ENCODE measurements at places on chromosomes 6 and 20.

DNA sequence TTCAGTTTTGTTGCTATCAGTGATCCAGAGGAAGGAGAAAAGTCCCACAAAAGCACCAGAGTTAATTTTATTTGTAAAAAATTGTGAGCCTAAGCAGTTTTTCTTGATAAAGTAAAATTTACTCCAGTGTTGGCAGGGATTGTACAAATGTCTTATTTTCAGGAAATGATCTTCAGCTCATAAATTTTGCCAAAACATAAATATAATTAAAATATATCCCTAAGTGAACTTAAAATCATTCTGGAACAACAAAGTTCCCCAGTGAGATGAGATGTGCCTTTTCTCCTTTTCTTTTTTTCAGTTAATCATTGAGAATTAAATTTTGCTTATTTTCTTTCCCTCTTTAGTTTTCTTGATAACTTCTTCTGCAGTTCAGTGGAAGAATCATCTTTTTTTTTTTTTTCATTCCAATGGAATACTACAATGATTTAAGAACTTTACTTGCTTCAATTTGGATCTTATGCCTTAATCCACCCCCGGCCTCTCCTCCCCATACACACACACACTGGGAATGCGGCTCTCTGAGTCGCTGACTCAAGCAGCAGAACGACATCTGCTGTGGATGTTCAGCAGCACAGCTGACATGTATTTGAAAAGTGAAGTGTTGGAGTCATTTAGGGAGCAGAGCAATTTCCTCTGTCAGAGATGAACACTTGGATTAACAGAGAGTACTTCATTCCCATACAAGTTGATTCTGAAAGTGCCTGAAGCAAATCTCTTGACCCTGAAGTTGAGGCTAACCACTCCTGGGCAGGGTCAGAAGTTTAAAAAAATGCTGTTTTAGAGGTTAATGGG is 27.7 kb upstream of the LAMA4 start:
- no peaks in the 10 kb centered on the region for H3K36me3 ChIP-seq
- peaks cover 77% of the 10 kb centered on the region for H3K27me3 ChIP-seq
- no peak overlapping the region for H3K4me3 ChIP-seq
- no peak overlapping the region for H3K27ac ChIP-seq
- H3K4me1 ChIP-seq: peaks cover 18% of the 10 kb centered on the region
- DNase-seq: no peak

DNA sequence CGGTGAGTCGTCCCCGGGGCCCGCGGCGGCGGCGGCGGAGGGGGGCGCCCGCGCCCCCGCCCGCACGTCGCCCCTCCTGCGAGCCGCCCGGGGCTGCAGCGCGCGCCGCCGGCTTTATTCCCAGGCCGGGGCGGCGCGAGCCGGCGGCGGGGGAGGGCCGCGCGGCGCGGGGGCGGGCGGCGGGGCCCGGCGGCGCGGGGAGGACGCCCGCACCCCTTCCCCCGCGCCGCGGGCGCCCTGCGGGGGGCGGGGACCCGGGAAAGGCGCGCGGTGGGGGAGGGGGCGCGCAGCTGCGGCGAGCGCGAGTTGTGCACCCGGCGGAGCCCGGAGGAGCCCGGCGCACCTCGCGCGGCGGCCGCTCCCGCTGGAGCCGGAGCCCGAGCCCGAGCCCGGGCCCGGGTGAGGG is 646 bp downstream of the HMGA1 start:
- no peak overlapping the region for H3K4me3 ChIP-seq
- H3K36me3 ChIP-seq: peaks cover 38% of the 10 kb centered on the region
- no peak overlapping the region for H3K27ac ChIP-seq
- no peak for DNase-seq
- H3K27me3 ChIP-seq: no peaks in the 10 kb centered on the region
- peaks cover 43% of the 10 kb centered on the region for H3K4me1 ChIP-seq

DNA sequence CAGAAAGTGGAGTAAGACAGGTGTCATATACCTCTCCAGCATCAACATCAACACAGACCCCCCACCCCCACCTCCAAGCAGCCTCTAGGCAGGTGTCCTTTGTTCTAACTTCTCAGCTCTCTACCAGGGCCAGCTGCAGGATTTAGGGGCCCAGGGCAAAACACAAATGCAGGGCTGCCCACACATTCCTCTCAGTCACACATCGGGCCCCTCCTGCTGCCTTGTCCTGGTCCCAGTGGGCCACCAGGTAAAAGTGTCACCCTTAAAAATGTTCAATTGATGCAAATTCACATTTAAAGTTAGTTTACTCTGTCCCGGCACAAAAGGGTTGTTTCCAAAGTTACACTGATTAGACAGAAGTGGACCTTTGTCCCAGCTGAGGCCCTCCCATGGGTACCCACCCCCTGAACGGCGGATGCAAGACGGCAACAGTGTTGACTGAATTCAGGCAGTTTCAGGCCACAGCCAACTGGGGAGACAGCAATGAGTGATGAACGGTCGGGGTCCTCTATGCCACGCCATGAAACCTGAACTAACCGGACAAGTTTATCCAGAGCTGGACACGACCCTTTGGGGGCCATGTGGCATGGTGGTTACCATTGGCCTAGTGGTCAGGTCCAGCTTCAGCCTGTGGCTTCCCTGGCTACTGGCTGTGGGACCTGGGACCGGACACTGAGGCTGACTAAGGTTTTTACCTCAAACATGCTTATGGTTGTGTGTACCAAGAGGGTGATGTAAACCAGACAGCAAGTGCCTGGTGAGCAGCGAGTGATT is 52.2 kb upstream of the UNC93A start:
- no peaks in the 10 kb centered on the region for H3K27me3 ChIP-seq
- no peaks in the 10 kb centered on the region for H3K4me1 ChIP-seq
- no peak overlapping the region for H3K4me3 ChIP-seq
- H3K36me3 ChIP-seq: no peaks in the 10 kb centered on the region

- peaks cover 61% of the 10 kb centered on the region for H3K27me3 ChIP-seq
- no peak overlapping the region for H3K27ac ChIP-seq
- H3K4me1 ChIP-seq: peaks cover 34% of the 10 kb centered on the region
- H3K4me3 ChIP-seq: no peak overlapping the region
- H3K36me3 ChIP-seq: peaks cover 5% of the 10 kb centered on the region
These were observed 103.7 kb downstream of the TOX2 start for GRCh38 chr20:44018259-44018941.

- DNase-seq: no peak
- H3K4me1 ChIP-seq: peaks cover 2% of the 10 kb centered on the region
- H3K36me3 ChIP-seq: peaks cover 76% of the 10 kb centered on the region
- H3K27me3 ChIP-seq: no peaks in the 10 kb centered on the region
- H3K27ac ChIP-seq: no peak overlapping the region
These were observed 16.6 kb upstream of the LYRM2 start for GRCh38 chr6:89655122-89655521.

- H3K36me3 ChIP-seq: no peaks in the 10 kb centered on the region
- H3K27ac ChIP-seq: peak overlapping the region; percentile 85
- H3K4me3 ChIP-seq: peak overlapping the region; percentile 69
- no peaks in the 10 kb centered on the region for H3K27me3 ChIP-seq
- peaks cover 17% of the 10 kb centered on the region for H3K4me1 ChIP-seq
These were observed 29.1 kb downstream of the TXLNB start for GRCh38 chr6:139262519-139263300.

GRCh38 chr6:131995917-131996316 is 44.7 kb upstream of the CCN2 start:
- H3K4me3 ChIP-seq: no peak overlapping the region
- no peak for DNase-seq
- no peaks in the 10 kb centered on the region for H3K27me3 ChIP-seq
- H3K36me3 ChIP-seq: no peaks in the 10 kb centered on the region
- H3K4me1 ChIP-seq: no peaks in the 10 kb centered on the region
- H3K27ac ChIP-seq: no peak overlapping the region

DNA sequence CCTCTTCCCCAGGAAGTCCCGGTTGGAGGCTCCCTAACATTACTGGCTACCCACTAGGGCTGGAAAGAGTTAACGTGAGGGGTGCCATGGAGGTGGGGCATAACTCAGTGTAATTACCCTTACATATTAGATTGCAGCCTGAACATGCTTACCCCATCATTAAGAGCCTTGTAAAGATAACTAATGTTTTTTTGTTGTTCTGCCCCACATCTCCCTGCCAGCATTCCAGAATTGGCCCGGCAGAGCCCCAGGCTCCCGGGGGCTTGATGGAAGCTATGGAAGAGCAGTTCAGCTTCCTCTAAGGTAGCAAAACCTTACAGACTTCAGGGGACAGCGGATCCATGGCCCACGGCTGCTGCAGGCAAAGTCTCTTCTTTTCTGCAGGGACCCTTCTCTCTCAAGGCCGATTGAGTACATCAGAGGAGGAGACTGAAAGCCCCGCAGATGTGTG is 166.1 kb upstream of the FOXQ1 start:
- no peak overlapping the region for H3K4me3 ChIP-seq
- peaks cover 11% of the 10 kb centered on the region for H3K27me3 ChIP-seq
- H3K4me1 ChIP-seq: no peaks in the 10 kb centered on the region

- peaks cover 25% of the 10 kb centered on the region for H3K36me3 ChIP-seq
- no peaks in the 10 kb centered on the region for H3K27me3 ChIP-seq
- no peak for DNase-seq
- H3K27ac ChIP-seq: peak overlapping the region; percentile 98
- peaks cover 47% of the 10 kb centered on the region for H3K4me1 ChIP-seq
These were observed 611 bp upstream of the TMEM217 start for GRCh38 chr6:37258405-37259105.

GRCh38 chr6:89975991-89976693 is 81.9 kb downstream of the GJA10 start:
- peaks cover 40% of the 10 kb centered on the region for H3K36me3 ChIP-seq
- no peaks in the 10 kb centered on the region for H3K27me3 ChIP-seq
- DNase-seq: no peak
- no peak overlapping the region for H3K27ac ChIP-seq
- no peak overlapping the region for H3K4me3 ChIP-seq
- peaks cover 11% of the 10 kb centered on the region for H3K4me1 ChIP-seq

GRCh38 chr6:13689511-13690256 is 22.0 kb downstream of the RANBP9 start:
- H3K4me1 ChIP-seq: peaks cover 43% of the 10 kb centered on the region
- no peak overlapping the region for H3K4me3 ChIP-seq
- H3K27ac ChIP-seq: peak overlapping the region; percentile 47
- no peaks in the 10 kb centered on the region for H3K27me3 ChIP-seq
- H3K36me3 ChIP-seq: peaks cover 50% of the 10 kb centered on the region
- DNase-seq: no peak

DNA sequence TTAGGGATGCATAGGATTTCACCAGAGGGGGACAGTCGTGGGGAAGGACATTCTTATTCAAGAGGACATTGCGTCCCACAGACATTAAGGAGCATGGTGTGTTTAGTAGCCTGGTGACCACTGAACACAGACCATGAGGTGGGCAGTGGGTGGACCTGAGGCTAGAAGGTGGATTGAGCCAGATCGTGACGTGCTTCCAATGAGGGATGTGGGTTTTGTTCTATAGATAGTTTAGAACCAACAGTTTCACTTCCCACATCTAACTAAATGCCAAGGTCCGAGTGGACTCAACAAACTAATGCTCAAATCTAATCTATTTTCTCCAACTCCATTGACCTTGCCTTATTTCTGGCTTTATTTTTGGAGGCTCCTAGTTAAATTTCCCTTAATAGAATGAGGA is 58.5 kb downstream of the OGFRL1 start:
- H3K27me3 ChIP-seq: peaks cover 9% of the 10 kb centered on the region
- no peak overlapping the region for H3K27ac ChIP-seq
- DNase-seq: no peak
- no peaks in the 10 kb centered on the region for H3K4me1 ChIP-seq

- H3K36me3 ChIP-seq: peaks cover 18% of the 10 kb centered on the region
- H3K4me3 ChIP-seq: no peak overlapping the region
- no peak overlapping the region for H3K27ac ChIP-seq
- H3K27me3 ChIP-seq: no peaks in the 10 kb centered on the region
- H3K4me1 ChIP-seq: peaks cover 20% of the 10 kb centered on the region
These were observed 98.4 kb downstream of the CDKAL1 start for GRCh38 chr6:20632696-20633095.

DNA sequence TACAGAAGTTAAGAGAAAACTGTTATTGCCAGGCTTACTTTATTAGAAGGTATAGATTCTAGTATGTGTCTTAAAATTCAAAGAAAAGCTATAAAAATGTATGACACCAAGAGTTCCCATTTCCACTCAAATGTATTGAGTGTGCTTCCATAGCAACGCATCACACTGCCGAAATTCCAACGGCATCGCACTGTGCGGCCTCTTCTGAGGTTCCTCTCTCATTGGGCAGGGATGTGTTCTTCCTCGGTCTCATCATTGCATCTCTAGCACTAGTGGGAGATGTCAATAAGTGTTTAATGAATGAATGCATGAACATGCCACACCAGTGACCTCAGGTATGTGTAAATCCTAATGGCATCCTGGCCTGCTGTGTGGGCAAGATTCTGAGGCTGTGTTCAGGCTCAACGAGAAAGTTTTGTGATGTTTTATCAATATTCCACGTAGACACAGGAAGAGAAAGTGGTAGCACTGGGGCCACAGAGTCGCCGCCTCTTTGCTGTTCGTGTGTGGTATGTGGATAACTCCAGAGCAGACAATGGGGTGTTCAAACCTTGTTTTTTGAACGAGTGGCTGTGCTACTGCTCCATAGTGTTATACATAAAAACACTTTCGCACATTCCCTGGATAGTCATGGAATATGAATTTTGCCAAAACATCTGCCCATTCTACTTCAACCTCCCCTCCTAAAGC is 171.6 kb downstream of the ADGB start:
- H3K36me3 ChIP-seq: no peaks in the 10 kb centered on the region
- H3K27ac ChIP-seq: peak overlapping the region; percentile 26
- H3K27me3 ChIP-seq: no peaks in the 10 kb centered on the region
- peak overlapping the region; percentile 59 for H3K4me3 ChIP-seq
- DNase-seq: no peak
- H3K4me1 ChIP-seq: peaks cover 17% of the 10 kb centered on the region

DNA sequence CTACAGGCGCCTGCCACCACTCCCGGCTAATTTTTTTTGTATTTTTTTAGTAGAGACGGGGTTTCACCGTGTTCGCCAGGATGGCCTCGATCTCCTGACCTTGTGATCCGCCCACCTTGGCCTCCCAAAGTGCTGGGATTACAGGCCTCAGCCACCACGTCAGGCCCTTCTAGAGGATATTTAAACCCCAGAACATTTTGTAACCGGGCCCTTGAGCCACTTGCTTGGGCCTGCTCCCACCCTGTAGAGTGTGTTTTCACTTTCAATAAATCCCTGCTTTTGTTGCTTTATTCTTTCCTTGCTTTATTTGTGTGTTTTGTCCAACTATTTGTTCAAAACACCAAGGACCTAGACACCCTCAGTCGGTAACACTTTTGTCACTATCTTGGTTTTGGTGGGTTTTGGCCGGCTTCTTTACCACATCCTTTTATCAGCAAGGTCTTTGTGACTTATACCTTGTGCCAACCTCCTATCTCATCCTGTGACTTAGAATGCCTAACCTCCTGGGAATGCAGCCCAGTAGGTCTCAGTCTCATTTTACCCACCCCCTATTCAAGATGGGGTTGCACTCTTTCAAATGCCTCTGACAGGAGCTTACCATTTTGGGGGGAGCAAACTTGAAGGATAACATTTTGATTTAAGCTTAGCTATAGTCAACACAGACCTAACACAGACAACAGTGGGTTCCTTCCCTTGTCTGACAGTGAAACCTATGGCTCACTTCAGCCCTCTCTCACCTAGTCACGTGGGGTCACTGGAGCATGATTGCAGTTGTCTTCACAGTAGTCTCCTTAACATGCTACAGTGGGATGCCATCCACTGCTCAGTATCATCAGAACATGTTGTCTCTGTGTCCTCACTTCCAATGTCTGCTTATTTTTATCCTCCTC is 27.9 kb upstream of the KIF6 start:
- H3K27me3 ChIP-seq: peaks cover 15% of the 10 kb centered on the region
- H3K4me3 ChIP-seq: no peak overlapping the region
- no peaks in the 10 kb centered on the region for H3K36me3 ChIP-seq

GRCh38 chr20:37398750-37399621 is 53.0 kb downstream of the SRC start:
- no peak for DNase-seq
- no peaks in the 10 kb centered on the region for H3K27me3 ChIP-seq
- H3K27ac ChIP-seq: no peak overlapping the region
- no peaks in the 10 kb centered on the region for H3K4me1 ChIP-seq
- no peak overlapping the region for H3K4me3 ChIP-seq

GRCh38 chr20:47549671-47550070 is 48.0 kb downstream of the NCOA3 start:
- no peak for DNase-seq
- peaks cover 58% of the 10 kb centered on the region for H3K36me3 ChIP-seq
- H3K4me1 ChIP-seq: peaks cover 27% of the 10 kb centered on the region
- no peak overlapping the region for H3K27ac ChIP-seq

Data from activated T-helper 2 cell treated with anti-CD3 and anti-CD28 coated beads, Interferon-gamma antibody, Interleukin-2, Interleukin-4, amounts not matched to agents 10 μg/mL and 5 μg/mL and 100 μg/mL, durations not matched to agents 14 hours and 24 hours and 36 hours (primary cell).